Stimulated activated CD4-positive, alpha-beta T cell treated with anti-CD3 and anti-CD28 coated beads, TNF-alpha, amount 100 ng/mL, for 1 hour (primary cell): ENCODE measurements at places on chromosomes 2 and 18.

GRCh38 chr2:240245706-240246105 is 105.2 kb upstream of the OTOS start:
- no peak for DNase-seq

GRCh38 chr18:61173554-61173953 is 159.7 kb upstream of the CDH20 start:
- DNase-seq: no peak

- no peak for DNase-seq
Measured at GRCh38 chr2:181752301-181752700, 72.0 kb upstream of the NEUROD1 start.

- DNase-seq: no peak
Measured at GRCh38 chr2:227344231-227344630, 19.2 kb downstream of the MFF start.

GRCh38 chr2:112118148-112118547 is 20.0 kb upstream of the FBLN7 start:
- no peak for DNase-seq

DNA sequence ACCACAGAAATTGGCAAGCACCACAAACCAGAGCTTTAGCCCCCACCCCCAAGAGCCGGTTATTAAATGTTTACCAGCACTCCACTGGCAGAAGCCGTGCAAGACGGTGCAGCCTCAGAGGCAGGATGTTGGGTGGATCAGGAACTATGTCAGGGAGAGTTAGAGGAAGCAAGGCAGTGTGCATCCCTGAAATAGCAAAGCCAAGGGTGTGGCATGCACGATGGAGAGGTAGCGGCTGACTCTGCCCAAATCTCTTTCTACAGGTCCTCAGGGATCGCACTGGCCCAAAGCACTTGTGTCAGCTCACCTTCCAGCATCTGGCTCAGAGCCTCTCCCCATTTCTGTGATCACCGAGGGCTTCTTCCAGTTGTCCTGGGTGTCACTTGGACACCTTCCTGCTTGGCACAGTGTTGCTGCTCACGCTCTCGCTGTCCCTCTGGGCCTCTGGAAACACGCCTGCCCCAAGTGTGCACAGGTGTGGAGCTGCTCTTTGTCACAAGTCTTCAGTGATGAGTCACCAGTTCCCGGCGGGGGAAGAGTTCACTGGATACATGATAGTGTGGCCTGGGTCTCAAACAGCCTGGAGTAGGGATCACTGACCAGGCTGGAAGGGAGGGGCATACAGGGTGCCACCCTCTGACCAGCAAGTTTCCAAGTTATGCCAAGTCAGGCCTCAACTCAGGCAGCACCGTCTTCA is 17.3 kb upstream of the B3GNT7 start:
- DNase-seq: no peak

DNA sequence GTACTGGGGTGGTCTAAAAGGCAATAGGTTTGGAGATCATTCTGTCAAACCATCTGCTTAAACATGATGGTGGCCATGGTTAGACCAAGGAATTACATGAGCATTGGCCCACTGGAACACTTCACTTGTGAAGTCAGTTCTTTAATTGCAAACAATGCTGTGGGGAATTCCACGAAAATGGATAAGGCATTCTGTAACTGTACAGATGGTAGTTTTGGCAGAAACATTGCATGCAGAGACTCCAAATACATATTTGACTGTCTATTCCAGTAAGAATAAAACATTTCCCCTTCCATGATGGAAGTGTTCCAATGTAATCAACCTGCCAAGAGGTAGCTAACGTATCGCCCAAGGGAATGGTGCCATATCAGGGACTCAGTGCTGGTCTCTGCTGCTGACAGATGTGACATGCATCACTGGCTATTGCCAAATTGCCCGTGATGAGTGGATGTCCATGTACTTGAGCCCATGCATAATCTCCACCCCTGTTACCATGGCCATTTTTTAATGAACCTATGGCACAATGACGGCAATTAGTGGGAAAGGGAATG is 417.9 kb downstream of the CDH7 start:
- no peak for DNase-seq

GRCh38 chr2:148658807-148659722 is 14.5 kb downstream of the EPC2 start:
- no peak for DNase-seq

DNA sequence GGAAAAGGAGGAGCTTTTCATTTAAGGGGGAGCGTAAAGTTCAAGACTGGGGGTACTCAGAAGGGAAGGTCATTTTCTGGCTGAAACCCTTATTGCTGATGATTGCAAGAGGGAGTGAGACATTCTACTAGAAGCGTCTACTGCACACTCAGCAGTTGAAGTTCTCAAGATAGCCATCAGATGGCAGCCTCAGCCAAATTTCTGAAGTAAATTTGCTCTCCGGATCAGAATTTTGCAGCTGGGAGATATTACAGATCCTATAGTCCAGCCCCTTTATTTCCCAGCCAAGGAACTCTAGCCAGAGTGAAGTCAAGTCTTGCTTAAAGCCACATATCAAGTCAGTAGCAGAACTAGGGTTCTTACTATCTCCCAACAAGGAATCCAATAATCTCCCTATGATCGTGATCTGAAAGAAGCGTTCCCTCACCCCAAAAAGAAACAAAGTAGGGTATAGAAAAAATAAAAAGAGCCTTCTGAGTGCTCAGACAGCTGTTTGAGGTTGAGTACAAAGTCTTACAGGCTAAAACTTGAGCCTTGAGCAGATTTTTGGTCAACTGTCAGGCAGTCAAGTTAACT is 24.0 kb downstream of the RAX start:
- DNase-seq: no peak

GRCh38 chr2:181836583-181836982 is 54.9 kb upstream of the ITPRID2 start:
- DNase-seq: no peak

- DNase-seq: no peak
Measured at GRCh38 chr2:235143789-235144188, 192.0 kb downstream of the SH3BP4 start.

DNA sequence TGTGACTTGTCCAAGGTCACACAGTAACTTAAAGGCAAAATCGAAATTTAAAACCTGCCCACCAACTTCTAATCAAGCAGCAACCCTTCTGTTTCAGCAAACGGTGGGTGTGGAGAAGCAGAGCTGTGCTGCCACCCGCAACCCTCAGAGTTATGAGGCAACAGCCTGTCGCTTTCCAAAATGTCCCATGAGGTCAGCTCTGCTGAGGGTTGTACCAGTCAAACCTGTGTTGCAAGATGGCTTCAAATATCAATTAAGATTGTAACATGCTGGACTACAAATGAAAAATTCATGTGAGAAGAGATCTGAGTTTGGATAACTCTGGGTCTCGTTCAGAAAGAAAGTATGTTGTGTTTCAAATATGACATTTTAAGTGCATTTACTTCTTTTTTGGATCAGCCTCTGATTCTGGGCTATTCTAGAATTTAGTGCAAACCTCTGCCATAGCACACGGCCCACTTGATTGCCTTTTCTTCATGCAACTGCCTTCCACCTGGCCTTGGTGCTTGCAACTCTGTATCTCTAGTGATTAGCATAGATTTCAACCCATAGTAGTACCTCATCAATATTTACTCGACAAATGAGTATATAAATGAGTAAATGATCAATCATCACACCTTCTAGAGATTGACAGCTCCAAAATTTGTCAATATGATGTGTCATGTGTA is 69.3 kb downstream of the TIMM21 start:
- DNase-seq: no peak

DNA sequence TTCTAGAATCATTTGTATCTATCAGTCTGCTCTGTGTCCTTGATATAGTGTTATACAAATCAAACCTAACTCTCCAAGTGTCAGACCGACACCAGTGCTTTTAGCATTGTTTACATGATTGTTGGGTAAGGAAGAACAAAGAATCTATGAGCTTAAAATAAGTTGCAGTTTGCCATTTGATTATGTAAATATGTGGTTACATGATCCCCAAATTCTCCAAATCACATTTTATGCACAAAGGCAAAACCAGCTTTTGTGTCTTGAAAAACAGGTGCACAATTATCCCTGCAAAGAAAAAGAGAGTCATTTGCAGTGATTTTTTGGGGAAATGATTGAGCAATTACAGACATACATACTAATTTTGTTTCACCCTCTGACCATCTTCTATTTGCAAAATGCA is 652.6 kb upstream of the CHAC2 start:
- DNase-seq: no peak
